ENCODE measurements at places on chromosomes 2 and 18.

- DNase-seq, result no peak
Observed at GRCh38 chr2:177530561-177530960, 138.0 kb downstream of the AGPS start.

DNA sequence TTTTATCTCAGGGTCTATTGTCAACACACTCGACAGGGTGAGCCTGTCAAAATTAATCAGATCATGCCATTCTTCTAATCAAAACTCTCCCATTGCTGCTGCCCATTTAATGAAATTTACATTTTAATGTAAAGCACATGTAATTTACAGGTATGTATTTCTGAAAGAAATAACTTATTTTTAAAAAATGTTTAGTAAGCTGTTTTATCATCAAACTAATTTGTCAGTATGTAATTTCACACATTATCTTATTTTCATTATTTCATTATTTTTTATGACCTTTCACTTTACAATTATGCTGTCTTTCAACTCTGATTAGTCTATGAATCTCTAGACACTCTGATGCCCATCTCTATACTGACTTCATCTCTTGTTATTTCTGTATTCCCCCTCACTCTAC lies 467.8 kb downstream of the ZNF804A start:
- DNase-seq, result no peak

DNA sequence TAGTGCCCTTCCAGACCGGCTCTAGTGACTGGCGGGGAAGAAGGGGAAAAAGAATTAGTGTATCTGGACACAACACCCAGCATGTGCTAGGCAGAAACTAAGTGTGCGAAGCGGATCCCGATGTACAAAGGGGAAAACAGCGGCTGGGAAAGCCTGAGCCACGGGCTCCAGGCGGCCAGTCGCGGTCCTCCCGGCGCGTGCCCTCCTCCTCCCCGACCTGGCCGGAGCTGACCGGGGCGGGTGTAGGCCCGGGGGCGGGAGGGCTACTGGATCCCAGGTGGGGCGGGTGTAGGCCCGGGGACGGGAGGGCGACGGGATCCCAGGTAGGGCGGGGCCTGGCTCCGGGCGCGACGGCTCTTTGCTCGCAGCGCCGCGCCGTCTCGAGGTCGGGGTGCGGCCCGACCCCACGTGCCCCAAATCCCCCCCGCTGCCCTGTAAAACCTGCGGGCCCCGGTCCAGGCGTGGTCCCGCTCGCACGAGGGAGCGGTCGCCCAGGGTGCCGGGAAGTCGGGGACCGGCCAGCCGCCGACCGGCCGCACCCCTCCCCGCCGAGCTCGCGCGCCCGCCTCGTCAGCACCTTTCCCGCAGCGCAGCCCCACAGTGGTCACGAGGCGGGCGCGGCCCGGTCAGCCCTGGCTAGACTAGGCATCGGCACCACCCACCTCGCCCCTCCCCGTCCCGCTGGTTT lies 48.8 kb downstream of the C2orf42 start:
- DNase-seq, result no peak

- no peak for DNase-seq
Observed at GRCh38 chr2:10971888-10972260, 60.1 kb downstream of the KCNF1 start.

DNA sequence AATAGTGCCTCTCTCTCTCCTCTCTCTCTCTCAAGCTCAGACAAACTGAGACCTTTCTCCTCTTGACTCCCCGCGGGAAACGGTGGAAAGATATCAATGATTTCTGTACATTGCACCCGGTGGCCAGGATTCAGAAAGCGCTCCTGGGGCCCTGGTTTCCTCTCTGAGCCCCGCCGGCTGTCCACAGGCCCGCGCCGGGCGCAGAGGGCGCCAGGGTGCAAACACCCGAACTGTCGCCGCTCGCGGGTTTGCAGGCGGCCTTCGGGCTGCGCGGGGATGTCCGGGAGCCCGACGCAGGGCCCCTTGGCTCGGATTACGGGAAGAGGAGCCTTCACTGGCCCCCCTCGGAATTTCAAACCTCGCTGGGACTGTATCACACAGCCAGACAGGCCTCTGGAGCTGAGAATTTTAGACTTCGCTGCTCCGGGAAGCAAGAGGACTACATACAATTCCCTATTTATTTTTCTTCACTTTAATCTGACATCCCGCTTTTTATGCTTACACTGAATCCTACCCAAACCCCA lies 5.2 kb upstream of the EN1 start:
- DNase-seq, result no peak

DNA sequence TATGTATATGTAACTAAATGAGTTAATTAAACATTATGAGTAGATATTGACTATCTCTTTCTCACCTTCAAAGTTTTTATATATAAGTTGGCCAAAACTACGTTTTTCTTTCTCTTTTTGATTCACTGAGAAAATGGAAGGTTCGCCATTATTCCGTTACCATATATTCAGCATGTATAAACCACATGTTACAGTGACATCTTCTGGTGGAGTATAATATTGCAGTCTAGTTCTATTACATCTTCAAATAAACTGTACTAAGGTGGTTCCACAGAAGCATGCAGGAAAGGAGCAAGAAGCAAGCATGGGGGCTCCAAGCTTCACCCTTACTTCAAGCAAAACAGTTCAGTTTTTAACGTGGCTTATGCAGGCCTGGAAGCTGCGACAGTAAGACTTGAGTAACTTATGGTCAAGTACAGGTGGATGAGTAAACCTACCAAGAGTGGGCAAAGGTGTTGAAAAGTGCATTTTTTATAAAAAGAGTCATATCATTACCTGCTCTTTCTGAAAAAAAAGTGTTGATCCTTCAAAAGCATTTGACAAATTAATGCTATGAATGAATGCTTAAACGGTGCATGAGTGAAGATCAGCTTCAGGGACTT lies 129.8 kb upstream of the RAB6C start:
- DNase-seq, result no peak

DNA sequence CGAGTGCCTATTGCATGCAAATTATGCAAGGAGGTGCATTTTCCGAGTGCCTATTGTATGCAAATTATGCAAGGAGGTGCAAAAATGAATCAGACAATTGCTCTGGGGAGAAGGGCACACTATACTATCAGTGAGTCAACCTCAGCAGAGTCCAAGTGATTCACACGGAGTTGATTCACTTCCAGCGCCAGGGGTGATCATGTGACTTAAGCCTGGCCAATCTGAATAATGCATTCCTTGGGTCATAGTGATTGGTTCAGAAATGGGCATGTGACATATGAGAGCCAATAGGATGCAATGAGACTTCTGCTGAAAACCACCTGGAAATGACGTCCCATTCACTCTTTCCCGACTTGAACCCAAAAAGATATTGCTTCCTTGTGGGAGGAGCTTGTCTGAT lies 152.2 kb downstream of the DAW1 start:
- DNase-seq, result no peak

- no peak for DNase-seq
Observed at GRCh38 chr18:55300421-55300935, 287.5 kb downstream of the TCF4 start.

GRCh38 chr18:51235009-51235789 lies 37.7 kb upstream of the MEX3C start:
- DNase-seq, result no peak

GRCh38 chr18:2871111-2871720 lies 24.4 kb downstream of the EMILIN2 start:
- DNase-seq, result no peak

Measured in natural killer cell (primary cell).